ENCODE measurements at places on chromosomes 13 and 19.

- DNase-seq = no peak
Observed at GRCh38 chr13:21823949-21824348, 153.1 kb downstream of the FGF9 start.

- no peak for DNase-seq
Observed at GRCh38 chr13:30346789-30347167, 39.4 kb upstream of the KATNAL1 start.

DNA sequence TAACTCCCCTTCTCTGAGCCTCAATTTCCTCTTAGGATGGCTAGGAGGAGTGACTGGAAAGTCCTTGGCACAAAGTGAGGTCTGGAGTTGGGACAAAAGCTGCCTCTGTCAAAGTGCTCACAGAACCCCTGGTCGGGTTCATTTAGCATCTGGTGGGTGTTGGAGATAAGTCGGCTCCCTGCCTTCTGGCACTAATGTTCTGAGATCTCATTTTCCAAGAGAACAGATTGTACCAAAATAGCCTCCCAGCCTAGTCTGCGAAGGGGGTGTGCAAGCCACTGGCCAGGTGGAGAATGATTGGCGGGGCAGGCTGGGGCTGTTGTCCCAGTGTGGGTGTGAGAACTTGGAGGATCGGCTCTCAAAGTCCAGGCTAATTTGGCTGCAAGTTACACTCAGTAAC is 20.7 kb upstream of the NWD1 start:
- no peak for DNase-seq

DNA sequence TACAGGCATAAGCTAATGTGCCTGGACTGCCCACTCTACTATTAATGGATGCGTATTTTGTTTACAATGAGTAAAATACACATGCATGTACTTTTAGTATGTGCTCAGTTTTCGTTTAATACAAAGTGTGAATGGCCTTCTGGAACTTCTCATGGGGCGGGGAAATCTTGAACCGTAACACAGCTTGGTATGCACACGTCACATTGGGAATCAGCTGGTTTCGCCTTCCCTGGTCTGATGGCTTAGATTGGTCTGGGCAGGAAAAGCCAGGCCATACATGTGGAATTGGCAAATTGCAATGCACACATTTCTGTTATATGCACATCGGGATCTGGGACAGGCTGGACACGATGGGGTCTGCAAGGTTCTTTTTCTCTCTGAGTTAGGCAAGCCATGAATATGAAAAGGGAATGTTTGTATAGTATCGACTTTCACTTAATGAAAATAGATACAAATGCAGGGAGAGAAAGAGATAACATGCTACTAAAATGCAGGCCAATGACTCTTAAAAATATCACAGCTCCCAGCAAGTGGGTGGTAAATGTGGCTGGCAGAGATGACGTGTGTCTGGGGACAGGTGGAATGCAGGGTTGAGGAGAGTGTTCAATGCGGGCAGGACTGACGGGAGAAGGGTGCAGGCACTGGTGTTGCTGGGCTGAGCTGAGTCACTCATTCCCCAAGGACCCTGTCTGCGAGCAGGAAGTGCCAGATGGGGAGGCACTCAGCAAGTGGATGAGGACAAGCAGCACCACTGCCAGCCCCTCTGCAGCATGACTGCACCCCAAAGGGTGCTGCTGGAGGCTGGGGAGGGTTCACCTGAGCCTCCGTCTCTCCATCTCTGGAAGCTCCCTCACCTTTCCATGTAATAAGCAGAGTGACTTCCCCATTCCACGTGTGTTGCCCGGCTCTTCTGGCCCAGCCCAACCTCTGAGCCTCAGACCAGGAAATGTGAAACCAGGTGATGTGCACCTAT is 204.0 kb upstream of the GPR12 start:
- DNase-seq = no peak

- DNase-seq = no peak
Observed at GRCh38 chr19:17665058-17665457, 23.1 kb downstream of the UNC13A start.

- no peak for DNase-seq
Observed at GRCh38 chr19:10552510-10553053, 8.9 kb downstream of the ATG4D start.

GRCh38 chr13:49532593-49532992 is 36.8 kb downstream of the PHF11 start:
- no peak for DNase-seq

GRCh38 chr19:1925544-1925943 is 15.4 kb upstream of the CSNK1G2 start:
- no peak for DNase-seq

DNA sequence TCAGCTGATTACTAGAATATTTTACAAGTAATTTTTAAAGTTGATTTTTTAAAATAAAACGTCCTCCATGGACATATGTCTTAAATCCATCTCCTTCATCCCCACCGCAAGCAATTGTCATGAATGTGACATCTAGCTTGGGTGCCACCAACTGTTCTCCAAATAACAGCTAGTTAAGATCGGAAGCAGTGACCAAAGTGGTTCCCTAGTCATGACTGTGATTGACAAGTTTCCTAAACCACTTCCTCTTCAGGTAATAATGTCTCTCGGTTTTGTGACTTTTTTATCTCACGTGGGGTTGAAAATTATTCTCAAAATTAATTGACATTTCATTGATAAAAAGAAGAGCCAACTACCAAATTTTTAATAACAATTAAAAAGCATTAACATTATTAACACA is 135.3 kb upstream of the MIR17HG start:
- DNase-seq = no peak

GRCh38 chr13:58018020-58018419 is 386.5 kb downstream of the PCDH17 start:
- no peak for DNase-seq

GRCh38 chr13:26923824-26924605 is 163.4 kb upstream of the GPR12 start:
- DNase-seq = no peak

DNA sequence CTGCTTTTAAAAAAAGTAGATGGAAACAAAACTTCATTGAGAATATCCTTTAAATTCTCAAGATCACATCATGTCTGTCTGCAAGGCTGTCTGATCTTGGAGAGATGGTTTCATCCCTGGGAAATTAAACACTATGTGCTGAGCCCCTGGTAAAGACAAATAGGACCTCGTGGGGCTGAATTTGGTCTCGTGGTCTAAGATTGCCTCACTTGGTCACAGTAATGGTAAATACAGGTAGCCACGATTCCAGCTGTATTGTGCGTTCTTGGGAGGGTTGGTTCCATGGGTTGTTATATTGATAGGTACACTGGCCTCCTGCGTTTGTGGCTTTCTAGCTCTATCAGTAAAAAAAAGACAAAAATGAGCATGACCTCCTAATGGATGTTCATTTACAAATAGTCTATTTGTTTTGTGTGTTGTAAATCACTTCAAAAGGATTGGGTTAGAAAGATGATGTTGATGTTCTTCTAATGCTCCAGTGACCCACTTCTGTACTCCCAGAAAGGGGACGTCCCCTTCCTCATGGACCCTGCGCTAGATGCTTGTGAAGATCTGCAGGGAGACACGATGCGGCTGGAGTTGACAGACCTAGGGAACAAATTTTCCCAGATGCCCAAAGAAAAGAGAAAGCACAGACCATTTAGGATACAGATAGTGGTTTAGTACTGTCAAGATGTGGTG is 1.8 kb downstream of the CEBPG start:
- DNase-seq = no peak

- DNase-seq = no peak
Observed at GRCh38 chr13:78618411-78618810, 15.1 kb upstream of the POU4F1 start.

DNA sequence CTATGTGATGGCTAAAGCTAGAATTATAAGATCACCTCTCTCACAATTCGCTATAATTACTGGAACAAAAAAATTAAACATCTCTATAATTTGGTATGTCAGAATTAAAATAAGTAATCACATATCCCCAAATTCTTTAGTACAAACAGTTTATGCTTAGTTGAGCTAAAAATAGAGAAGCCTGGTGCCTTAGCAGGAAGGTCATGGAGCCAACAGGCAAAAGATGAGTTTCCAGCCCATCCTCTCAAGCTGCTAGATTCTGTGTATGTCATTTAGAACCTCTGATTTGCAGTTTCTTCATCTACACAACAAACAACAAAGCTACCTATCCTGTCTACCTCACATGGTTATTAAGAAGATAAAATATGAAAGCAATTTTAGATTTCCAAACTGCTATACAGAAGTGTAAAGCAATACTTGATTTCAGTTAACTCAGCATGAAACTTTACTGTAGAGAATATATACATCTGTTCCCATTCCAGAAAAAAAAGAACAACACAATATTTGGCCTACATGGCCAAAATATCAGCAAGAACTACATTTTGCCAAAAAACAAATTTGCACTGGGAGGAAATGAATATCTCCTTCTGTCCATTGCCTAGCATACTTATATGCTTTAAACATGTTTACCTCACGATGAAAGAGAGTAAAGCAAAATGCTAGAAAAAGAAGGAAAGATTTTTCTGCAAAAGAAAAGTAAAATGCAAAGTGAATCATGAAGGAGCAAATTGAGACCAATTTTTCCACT is 294.0 kb upstream of the MIR17HG start:
- DNase-seq = no peak

DNA sequence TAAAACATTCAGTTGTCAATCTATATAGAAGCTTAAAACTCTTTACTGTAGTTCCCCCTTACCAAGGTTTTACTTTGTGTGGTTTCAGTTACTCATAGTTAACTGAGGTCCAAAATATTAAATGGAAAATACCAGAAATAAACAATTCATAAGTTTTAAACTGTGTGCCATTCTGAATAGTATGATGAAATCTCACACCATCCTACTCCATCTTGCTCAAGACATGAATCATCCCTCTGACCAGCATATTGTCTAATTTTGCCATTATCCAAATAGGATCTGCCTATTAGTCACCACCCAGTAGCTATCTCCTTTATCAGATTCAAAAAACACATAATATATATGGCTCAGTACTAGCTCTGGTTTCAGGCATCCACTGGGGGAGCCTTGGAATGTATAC is 22.4 kb downstream of the ZNF571 start:
- DNase-seq = no peak

- DNase-seq = no peak
Observed at GRCh38 chr13:27137759-27138158, 33.9 kb downstream of the USP12 start.

DNA sequence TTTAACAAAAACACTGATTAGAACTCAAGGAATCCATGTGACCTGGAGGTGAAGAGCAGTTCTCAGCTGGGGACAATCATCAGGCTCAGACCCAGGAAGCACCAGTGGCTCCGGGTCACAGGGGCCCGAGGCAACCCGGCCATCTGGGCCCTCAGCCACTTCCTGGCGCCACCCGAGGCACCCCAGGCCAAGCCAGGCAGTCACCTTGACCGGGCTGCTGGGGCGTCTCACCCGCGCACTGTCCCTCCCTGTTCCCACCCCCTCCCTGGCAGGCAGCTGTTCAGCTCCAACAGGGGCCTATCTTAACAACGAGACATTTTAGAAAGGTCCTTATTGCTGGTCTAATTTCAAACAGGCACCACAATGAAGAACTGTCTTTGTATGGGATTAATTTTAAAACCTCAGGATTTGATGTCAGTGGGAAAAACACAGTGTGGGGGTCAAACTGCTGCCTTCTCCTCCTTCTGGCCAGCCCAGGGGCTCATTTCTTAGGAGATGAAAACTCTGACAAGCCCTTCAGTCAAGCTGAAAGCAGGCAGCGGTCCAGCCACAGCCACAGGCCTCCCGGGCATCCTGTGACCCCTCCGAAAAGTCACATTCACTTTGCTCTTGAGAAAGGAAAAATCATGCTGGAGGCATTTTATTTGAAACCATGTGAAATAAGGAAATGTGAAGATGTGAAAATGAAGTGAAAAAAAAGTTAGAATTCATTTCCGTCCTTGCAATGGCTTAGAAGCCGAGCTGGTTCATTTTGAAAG is 83.3 kb downstream of the KCTD15 start:
- no peak for DNase-seq

GRCh38 chr19:13841086-13841961 is 35.6 kb upstream of the NANOS3 start:
- no peak for DNase-seq

DNA sequence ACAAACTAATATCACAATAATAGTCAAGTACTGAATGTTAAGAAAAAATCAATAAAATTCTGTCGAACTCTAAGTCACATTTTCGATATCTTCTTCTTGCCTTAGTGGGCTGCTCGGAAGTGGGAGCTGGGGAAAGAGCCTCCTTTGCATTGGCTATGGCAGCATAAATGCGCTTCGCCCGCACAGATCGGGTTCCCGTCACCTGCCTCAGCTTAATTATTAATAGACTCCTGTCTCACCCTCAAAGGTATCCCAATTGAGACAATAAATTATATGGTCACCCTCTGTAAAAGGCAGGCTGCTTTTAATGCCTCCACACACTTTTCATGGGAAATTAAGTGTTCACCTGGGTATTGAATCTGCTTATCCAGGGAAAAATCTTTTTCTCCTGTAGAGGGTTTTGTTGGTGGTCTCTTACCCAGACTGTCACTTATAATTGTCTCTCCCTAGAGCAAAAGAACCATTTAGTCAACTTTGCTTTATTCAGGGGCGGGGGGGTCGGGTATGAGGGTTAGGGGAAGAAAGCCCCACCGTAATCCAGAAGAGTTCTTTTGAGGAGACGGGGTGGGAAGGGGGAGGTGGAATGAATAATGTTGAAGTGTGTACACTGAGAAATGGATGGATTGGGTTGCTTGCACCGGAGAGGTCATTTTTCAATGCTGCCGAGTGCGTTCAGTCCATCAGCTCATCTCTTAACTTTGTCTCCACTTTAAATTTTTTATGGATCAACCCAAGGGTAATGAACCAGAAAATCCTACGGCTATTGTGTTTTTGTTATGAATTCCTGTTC is 682.6 kb upstream of the SGCG start:
- no peak for DNase-seq

DNA sequence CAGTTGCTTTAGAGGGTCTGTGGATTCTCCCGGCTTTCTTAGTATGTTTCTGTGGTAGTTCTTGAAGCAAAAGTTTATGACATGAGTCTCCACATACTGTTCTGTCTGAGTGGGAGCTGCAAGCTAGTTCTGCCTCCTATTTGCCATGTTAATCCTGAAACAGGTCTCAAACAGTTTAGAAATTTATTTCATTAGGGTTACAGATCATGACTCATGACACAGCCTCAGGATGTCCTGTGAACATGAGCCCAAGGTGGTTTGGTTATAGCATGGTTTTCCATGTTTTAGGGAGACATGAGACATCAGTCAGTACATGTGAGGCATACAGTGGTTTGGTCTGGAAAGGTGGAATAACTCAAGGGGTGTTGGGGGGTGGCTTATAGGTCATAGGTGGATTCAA is 77.5 kb downstream of the FNDC3A start:
- no peak for DNase-seq

DNA sequence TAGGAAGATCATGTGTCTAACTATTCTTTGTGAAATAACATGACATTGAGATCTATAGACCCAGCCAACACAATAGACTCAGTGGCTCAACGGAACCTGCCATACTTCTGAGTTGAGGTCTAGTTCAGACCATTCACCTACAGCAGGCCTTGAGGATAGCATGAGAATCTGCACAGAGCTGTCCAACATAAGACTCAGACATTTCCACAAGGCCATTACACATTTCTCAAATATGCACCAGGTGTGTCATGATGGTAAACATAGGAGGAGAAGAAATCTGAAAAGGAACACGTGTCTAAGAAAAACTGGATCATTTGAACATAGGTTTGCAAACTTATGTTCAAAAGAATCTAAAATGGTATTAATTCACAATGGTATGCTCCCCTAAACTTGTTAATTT is 421.4 kb downstream of the SLITRK6 start:
- no peak for DNase-seq

GRCh38 chr19:15457701-15458484 is 6.5 kb downstream of the RASAL3 start:
- DNase-seq = no peak

GRCh38 chr13:28031220-28031895 is 42.9 kb upstream of the URAD start:
- DNase-seq = no peak

GRCh38 chr13:27595055-27595811 is 25.1 kb downstream of the LNX2 start:
- no peak for DNase-seq
